ENCODE measurements at places on chromosomes 3 and 15. TPM values are rescaled to one million over a fixed set of nuclear protein-coding genes. Genes with fewer than 3 reads are reported as not detected.

DNA sequence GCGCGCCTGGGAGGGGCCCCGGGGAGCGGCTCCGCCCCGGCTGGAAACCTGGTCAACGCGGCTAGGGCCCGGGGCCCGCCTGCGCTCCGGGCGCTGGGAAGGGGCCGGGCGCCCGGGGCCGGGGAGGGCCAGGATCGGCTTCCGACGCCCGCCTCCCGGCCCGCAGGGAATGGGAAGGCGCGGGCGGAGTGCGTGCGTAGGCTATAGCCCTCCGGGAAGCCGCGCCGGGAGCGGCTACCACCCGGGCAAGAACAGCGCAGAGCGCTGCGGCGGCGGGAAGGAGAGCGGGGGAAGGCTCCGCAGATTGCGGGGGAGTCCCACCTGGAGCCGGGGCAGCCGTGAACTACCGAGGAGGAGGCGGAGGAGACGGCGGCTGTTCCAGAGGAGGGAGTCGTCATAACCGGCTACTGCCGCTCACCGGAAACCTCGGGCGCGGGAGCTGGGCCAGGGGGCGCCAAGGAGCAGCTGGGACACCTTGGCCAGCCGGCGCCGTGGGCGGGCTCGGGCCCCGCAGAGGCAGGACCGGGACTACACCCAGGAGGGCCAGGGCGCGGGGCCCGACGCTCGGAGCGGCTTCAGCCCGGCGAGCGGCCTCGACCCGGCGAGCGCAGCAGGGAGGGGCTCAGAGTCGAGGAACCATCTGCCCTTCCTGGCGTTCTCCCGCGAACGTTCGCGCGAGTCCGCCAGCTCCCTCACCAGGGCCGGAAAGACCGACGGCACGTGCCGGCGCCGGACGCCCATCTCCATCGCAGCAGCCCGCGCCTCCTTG lies at the start of gene EOGT:
Gene EOGT, minus strand, starts transcription at position 432 of the 769 bp plus-strand sequence. CDS start 3,838 bp downstream, outside the sequence.
- peak; percentile 90 for DNase-seq

GRCh38 chr15:100254285-100254684 lies 87.5 kb downstream of the ADAMTS17 start:
- no peak for DNase-seq

DNA sequence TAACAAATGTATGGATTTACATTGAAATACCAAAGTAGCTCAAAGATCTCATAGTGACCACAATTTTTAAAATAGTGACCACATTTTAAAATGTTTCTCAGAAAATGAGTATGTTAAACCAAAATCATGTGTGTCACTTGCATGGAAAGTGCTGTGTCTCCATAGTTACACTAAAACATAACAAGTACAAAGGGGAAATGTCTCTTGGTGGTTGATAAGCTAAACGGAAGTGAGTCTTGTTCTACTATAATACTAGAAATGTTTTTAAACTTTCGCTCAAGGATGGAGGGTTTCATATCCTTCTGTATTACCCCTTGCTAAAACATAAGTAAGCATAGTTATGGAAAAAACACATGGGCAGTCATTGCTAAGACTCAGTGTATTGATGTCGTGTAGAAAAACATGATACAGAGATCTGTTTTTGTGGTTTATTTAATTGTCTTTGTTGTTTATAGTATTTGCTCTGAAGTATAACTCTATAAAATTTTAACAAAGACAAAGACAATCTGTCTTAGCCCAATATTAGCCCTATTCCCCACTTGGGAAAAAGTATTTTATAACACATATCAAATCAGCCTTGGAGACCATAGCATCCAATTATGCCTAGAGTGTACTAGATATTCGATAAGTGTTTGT lies 27.0 kb upstream of the DENND4A start:
- peak; percentile 54 for DNase-seq

Gene RLBP1
- not detected for total RNA-seq

DNA sequence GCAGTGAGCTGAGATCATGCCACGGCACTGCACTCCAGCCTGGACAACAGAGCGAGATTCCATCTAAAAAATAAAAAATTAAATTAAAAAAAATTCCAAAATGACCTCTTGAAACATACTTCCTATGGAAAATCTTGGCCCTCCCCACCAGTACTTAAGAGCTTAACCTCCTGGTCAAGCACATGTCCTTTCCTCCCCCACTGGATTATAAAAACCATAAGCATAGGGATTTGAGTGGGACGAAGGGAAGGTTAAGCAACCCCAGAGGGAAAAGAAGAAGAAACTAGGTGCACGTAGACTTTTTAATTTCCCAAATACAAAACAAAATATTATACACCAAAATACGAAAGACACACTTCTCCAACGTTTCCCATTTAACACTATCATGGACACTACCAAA lies 25.3 kb downstream of the SLC4A7 start:
- DNase-seq = no peak

Gene LDHAL6B
- not detected for total RNA-seq

Gene ARNT2
- 12.2 TPM for total RNA-seq

All from lung (tissue), 17 donors.